ENCODE measurements at places on chromosomes 7 and 10.

- no peak for DNase-seq
Measured at GRCh38 chr10:121281576-121281975, 316.7 kb downstream of the FGFR2 start.

DNA sequence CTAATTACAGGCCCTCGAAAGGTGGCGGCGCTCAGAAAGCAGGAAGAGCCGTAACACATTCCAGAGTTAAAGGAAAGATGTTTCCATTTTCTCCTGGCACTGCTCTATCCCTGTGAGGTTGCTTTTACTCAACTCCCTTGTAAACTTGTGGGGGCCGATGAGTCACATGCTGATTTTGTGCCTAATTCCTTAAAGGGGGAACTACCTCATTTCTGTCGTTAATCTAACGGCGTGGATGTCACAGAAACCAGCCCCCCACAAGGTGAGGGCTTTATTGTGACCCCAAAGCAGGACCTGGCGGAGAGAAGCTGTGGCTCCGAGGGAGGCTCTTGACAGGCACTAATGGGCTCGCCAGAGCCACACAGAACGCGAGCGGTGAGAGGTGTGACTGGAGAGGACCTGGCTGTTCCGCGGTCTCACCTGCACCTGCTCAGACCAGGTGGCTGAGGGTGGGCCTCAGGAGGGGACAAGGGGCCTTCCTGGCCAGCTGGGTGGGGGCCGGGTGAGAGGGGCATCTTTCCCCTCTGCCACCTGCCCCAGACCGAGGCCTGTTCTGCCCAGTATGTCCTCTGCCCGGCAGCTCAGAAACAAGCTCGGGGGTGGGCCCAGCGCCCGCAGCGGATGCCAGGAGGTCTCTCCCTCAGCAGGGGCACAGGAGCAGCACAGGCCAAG lies 50.9 kb downstream of the CALML3 start:
- DNase-seq: no peak

DNA sequence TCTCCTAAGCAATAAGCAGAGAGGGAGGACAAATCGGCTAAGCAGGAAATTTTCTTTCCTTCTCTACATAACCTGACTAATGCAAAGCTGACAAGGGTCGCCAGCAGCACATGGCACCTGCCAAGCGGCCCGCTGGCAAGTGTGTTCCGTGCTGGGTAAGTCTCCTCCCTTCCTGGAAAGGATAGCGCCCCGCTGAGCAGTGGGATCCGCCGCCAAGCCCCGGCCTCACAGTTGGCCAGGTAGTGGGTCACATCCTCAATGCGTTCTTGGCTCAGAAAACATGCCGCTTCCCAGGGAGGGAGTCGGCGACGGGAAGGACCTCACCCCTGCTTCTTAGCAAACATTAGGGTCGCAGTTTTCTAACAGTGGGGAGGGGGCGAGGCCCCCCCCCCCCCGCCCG lies 488.9 kb upstream of the NUPR2 start:
- no peak for DNase-seq

GRCh38 chr10:53005612-53006345 lies 233.2 kb upstream of the MBL2 start:
- no peak for DNase-seq

GRCh38 chr10:47030191-47030703 lies 119.0 kb downstream of the PTPN20 start:
- no peak for DNase-seq

DNA sequence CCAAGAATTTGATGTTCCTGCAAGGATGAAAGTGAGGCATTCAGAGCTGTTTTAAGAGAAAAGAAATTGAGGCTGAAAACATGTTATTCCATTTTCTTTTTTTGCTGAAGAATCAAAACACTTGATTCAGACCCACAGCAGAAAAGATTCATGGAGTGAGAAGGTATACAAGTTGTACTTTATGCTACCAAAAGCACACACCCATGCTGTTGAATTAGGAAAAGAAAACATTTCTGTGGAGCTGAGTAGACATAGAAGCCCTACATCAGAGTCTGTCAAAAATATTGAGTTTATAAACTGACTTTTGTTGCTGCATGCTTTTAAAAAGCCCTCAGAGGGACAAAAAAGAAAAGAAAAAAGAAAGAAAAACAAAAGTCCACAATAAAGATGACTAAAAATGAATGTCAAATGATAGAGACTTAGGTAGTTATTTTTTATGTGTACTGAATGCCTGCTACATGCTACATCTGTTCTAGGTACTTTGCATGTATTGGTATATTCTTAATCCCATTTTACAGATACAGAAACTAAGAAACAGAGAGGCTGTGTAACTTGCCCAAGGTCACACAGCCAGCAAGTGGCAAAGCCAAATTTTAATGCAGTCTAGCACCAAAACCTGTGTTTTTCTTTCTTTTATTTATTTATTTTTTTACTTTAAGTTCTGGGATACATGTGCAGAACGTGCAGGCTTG lies 71.7 kb upstream of the PALS2 start:
- no peak for DNase-seq

DNA sequence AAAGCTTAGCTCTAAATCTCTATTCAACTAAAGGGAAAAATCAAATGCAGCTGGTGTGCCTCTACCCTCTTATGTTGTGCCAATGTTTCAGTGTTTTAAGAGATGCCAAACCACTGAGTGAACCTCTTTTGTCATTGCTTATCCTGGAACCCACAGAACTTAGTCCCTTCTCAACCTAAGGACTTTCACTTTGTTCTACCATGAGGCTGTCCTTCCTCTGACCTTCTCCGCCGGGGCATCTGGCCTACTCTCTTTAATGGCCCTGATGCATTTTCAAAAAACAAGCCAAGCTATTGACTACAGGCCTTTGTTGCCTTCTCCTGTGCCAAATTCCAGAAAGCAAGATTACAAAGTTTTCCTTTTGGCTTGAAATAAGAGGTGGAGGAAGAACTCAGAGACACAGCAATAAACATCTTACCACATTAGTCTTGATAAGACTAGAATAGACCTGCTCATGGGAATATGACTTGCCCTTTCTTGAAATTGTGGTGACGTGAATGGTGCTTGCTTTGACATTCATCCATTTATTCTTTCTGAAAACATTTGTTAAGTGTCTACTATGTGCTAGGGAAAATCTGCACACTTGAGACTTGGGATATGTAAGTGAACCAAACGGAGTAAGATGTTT lies 253.2 kb upstream of the SMIM30 start:
- no peak for DNase-seq

DNA sequence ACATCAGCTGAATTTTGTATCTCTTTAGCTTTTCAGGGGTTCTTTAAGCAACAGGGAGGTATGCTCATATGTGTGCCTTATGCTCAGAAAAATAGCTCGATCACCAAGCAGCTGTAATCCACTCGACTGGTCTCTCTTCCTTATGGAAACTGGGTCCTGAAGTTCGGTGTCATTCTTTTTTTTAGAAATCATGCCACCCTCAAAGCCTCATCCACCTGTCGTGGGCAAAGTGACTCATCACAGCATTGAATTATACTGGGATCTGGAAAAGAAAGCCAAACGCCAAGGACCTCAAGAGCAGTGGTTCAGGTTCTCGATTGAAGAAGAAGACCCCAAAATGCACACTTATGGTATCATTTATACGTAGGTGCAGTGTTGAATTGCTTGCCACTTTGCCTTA lies 83.6 kb downstream of the FANK1 start:
- DNase-seq: no peak

DNA sequence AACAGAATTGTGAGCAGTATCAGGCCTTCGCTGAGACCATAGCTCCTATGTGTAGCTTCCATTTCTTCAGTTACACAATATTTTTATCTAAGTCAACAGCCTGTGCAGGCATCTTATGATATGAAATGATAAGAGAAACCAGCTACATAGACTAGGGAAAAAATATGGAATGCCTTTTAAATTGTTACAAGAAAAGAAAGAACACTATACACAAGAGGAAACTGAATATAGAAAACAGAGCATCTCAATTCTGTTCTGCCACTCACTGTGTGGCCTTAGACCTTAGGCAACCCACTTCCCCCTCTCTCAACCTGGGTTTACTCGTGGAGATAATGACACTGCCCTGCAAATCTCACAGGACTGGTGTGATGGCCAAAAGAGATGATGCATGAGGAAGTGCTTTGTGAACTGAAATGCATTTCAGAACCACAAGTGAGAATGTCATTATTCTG lies 132.9 kb downstream of the LRRN3 start:
- no peak for DNase-seq

DNA sequence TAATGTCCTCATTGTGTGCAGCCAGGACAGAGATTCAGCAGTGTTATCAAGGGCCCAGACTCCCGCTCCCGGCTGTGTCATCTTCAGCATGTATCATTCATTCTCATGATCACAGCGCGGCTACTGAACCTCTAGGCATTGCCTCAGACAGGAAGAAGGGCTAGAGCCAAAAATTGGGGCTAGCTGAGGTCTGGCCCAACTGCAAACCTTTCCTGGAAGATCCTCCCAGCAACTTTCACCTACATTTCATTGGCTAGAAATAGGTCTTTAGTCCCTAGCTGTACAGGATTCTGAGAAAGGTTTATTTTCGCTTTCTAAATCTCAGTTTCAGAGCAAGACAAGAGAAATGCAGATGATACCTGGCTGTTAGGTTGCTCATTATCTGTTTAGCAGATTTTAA lies 81.9 kb downstream of the CREM start:
- DNase-seq: no peak

DNA sequence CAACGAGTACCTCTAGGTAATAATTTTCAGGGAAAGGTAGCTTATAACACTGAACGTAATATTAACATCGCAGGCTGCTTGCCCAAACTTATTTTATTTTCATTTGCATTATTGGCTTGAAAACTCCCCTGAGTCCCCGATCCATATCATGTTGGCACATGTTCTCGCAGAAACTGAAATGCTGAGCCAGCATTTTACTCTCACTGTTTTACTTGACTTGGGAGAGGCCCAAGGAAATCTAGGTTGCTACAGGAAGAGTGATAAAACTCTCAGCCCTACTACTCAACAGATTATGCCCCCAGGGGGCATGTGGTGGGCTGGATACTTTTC lies 183.5 kb upstream of the HABP2 start:
- DNase-seq: no peak
